ENCODE measurements at places on chromosomes 4 and X. TPM values are rescaled to one million over a fixed set of nuclear protein-coding genes. Genes with fewer than 3 reads are reported as not detected.

DNA sequence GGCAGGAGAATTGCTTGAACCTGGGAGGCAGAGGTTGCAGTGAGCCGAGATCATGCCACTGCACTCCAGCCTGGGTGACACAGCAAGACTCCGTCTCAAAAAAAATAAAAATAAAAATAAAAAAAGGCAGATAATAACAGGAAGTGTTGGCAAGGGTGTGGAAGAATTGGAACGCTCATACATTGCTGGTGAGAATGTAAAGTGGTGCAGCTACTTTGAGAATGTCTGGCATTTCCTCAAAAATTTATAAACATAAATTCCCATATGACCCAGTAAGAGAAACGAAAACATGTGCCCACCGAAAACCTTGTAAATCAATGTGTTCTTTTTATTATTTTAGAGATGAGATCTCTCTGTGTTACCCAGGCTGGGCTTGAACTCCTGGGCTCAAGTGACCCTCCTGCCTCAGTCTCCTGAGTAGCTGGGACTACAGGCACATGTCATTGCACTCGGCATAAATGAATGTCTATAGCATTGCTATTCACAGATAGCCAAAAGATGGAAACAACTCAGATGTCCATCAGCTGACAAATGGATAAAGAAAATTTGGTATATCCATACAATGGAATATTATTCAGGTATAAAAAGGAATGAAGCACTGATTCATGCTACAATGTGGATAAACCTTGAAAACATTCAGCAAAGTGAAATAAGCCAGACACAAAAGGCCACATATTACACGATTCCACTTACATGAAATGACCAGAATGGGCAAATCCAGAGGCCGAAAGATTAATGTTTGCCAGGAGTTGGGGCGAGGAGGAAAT lies 63.7 kb upstream of the PLAC1 start:
- no peak for DNase-seq

The PTCHD1 gene
- total RNA-seq, result not detected

- no peak for DNase-seq
Measured at GRCh38 chrX:69395306-69395705, 108.8 kb upstream of the NALF2 start.

The GAGE12E gene
- total RNA-seq, result not detected

- no peak for DNase-seq
Measured at GRCh38 chrX:4805502-4805901, 1092.1 kb upstream of the PRKX start.

- no peak for DNase-seq
Measured at GRCh38 chr4:14184767-14185166, 557.2 kb upstream of the BOD1L1 start.

DNA sequence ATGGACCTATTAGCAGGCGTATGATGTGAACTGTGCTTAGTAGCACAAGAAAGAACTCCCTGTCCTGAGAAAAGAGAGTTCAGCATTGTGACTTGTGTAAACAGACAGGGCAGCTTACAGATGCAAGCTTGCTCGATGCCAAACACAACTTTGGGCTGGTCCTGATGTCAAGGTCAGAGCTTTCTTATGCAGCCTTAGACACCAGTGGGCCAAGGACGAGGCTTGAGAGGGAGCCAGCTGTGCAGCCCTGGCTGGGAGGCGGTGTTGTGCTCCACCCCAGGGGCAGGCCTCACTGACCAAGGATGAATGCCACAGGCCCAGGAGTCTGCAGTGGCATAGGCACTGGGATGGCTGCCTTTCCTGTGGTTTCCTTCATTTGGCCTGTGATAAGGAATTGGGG lies 35.4 kb downstream of the JADE1 start:
- no peak for DNase-seq

- DNase-seq, result no peak
Measured at GRCh38 chr4:1404573-1405253, 1.5 kb downstream of the NKX1-1 start.

DNA sequence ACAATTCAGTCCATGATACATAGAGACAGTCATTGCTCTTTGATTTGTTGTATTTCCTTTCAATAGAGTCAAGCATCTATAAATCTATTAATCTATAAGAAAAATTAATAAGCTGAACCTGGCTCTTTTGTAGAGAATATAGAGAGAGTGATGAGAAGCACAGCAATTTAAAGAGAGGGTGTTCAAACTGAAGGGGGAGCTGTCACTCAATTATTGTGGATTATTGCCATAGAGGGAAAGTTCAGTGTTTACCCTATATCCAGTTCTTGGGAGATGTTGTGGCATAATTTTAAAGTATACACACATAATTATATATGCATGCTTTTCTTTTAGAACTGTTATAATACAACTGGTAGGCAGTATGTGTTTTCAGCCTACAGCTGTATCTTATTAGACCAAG lies 1469.0 kb upstream of the PABPC4L start:
- DNase-seq, result no peak

The ASB12 gene
- 0.29 TPM for total RNA-seq

The KLHL2 gene
- total RNA-seq, result 21.0 TPM

The TRAPPC2 gene
- total RNA-seq, result 34.3 TPM

GRCh38 chr4:170875868-170876267 lies 786.1 kb upstream of the AADAT start:
- DNase-seq, result no peak

- DNase-seq, result no peak
Measured at GRCh38 chr4:139876337-139876941, 210.8 kb downstream of the MGST2 start.

GRCh38 chr4:26235500-26235899 lies 85.3 kb upstream of the RBPJ start:
- DNase-seq, result no peak

The FGA gene
- not detected for total RNA-seq

Data from naive thymus-derived CD8-positive, alpha-beta T cell (primary cell).